NCI-H146 (cell line): ENCODE measurements at places on chromosomes 3 and 15.

- DNase-seq = peak; percentile 92
These were observed 3.2 kb downstream of the ZDHHC19 start for GRCh38 chr3:196207833-196208607.

- no peak for DNase-seq
These were observed 359.5 kb upstream of the TMCO5A start for GRCh38 chr15:37574985-37575384.

GRCh38 chr3:121988146-121988545 lies 33.9 kb downstream of the ILDR1 start:
- no peak for DNase-seq

GRCh38 chr15:41013691-41014414 lies 60.6 kb downstream of the CHAC1 start:
- no peak for DNase-seq

- DNase-seq = no peak
These were observed 69.0 kb downstream of the NME9 start for GRCh38 chr3:138260611-138261010.

GRCh38 chr15:78212008-78212407 lies 22.4 kb downstream of the ACSBG1 start:
- no peak for DNase-seq

DNA sequence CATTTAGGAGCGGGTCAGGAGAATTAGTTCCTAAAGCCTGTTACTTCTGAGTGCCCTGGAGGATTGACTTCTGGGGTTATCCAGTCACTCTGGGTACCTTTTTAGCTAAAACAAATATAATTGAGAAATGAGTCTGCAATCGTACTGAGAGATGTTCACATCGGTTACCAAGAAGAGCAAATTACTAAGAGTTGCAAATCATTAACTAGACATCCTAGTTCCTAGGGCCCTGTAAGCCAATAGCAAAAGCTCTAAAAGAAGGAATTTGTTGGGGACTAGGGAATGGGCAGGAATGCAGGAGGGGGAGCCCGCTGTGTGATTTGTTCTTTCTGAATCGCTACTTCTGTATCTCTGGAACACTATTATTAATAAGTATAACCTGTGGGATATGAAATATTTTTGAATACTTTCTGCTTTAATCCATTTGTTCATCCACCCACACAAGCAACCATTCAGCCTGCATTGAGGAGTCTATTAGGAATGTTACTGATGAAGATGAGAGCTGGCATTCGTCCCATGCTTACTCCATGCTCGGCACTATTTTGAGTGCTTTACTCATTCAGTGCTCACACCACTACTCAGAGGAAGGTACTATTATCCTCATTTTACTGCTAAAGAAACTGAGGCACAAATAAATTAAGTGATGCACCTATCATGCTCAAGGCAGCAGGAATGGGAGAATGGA lies 31.5 kb upstream of the KY start:
- no peak for DNase-seq

GRCh38 chr3:3806092-3806491 lies 6.9 kb downstream of the LRRN1 start:
- no peak for DNase-seq

GRCh38 chr15:53126144-53126543 lies 336.0 kb upstream of the ONECUT1 start:
- no peak for DNase-seq

DNA sequence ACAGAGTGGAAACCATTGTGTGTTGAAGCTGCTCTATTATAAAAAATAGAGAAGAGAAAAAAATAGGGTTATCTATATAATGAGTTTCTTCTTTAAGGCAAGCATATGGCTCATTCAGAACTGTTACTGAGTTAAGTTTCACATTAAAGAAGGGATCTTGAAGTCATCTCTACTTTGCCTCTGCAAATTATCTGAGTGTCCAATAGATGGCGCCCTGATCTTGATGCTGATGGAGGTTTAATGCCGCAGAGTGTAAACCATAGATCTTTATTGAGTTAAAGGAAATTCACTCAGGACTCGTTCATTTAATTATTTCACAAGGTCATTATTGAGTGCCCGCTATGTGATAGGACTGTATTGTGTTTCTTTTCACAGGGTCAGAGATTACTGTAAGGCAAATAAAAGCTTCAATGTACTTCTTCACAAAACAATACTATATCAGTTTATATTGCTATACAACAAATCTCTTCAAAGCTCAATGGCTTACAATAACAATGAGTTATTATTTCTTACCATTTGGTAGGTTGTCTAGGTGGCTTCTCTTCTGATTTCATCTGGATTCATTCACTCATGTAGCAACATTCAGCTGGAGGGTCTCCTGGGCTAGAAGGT lies 171.4 kb downstream of the NSUN3 start:
- DNase-seq = peak; percentile 15

DNA sequence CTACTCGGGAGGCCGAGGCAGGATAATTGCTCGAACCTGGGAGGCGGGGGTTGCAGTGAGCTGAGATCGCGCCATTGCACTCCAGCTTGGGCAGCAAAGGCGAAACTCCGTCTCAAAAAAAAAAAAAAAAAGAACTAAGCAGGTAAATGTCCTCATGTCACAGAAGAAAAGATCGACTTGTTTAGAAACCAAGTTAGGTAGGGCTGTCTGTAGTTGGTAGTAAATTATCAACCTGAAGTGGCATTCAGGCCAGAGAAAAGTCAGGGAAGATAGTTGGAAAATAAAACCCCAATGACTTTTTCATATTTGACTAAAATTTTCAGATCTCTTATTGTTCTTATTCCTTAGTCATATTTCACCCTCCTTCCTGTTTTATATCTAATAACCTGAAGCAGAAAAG lies 55.4 kb downstream of the ZNF609 start:
- DNase-seq = no peak

DNA sequence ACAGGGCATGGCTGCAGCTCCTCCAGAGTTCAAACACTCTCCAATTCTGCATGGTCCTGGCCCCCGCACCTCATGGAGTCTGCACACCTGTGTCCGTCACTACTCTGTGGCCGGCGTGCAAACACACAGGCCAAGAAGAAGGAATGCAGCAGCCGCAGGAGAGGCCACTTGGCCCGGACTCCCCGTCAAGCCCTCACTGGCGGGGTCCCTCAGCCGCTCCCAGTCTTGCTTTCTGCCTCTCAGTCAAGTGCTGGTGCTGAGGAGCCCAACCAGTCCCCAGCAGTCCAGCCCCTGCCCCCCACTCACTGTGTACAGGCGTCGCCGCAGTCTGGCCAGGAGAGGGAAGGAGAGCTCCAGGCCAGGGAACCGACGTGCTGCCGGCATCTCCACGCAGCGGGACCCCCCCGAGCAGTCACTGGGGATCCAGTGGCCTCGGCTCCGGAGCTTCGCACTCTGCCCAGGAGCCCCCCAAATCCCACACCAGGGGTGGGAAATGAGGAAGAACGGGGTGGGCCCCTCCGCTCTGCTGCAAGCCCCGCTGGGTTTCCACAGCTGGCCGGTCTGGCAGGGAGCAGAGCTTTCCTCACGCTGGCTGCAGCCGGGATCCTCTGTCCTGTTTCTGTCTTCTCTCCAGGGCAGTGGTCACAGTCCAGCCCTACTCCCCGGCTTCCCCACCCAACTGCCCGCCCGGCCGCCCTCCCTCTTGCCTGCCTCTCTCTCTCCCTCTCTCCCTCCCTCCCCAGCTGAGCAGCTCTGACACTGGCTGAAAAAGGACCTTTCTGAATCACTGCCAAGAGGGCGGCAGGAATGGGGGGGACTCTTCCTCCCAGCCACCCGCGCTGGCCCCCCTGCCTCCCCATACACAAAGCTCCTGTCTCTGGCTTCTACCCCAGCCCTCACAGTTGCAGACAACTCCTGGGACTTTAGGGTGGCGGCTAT lies 16.0 kb downstream of the TNK2 start:
- no peak for DNase-seq

DNA sequence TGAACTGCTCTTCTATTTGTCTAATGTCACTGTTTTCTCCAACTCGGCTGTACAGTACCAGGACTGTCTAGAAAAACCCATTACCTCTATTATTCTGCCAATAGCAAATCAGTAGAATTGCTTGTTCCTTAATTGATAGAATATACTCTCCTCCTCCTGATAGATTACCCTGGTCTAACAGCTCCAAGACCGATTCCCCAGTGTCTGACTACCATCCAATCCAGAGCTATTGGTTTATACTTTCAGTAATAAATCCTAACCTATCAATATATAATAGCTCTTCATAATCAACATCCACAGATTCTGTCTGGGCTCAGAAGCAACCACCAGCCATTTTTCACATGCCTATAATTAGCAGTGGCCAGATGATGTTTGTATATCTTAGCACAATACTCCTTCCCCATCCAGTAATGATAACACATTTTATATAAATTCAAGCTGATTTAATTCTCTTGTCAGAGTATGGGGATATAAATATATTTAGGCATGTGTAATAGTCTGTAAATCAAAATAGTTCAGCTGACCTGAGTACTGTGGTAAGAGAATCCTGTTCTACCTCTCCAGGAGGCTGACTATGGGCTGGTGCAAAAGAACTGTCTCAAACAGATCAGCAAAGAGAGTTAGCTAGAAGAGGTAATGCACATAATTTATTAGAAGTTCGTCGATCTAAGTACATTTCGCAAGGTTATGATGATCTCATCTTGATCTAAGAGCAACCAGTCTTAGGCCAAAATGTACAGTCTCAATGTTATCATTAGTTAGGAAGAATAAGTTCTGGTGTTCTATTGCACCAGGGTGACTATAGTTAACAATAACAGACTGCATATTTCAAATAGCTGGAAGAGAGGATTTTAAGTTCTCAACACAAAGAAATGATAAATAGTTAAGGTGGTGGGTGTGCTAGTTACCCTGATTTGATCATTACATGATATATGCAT lies 193.4 kb downstream of the SHOX2 start:
- DNase-seq = no peak
